MM.1S (cell line): ENCODE measurements at places on chromosomes 6 and 20.
A peak's percentile ranks its signal among the peaks of the same experiment; 100 is the strongest.

DNA sequence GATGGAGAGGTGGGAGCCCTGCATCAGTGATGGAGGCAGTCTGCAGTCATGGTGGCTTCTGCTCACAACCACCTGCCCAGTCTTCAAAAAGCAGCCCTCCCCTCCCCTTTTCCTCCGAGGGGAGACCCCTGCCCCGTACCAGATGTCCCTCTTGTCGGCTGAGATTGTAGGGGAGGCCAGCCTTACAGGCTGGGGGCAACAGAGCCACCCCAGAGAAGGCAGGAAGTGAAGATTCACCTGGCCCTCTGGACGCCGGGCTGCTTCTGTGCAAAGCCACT lies 4.5 kb downstream of the TNFRSF6B start:
- DNase-seq, result no peak

- DNase-seq, result no peak
These were observed 15.3 kb downstream of the RSPO4 start for GRCh38 chr20:986733-987355.

GRCh38 chr6:140130074-140130473 lies 755.6 kb upstream of the CITED2 start:
- no peak for DNase-seq

DNA sequence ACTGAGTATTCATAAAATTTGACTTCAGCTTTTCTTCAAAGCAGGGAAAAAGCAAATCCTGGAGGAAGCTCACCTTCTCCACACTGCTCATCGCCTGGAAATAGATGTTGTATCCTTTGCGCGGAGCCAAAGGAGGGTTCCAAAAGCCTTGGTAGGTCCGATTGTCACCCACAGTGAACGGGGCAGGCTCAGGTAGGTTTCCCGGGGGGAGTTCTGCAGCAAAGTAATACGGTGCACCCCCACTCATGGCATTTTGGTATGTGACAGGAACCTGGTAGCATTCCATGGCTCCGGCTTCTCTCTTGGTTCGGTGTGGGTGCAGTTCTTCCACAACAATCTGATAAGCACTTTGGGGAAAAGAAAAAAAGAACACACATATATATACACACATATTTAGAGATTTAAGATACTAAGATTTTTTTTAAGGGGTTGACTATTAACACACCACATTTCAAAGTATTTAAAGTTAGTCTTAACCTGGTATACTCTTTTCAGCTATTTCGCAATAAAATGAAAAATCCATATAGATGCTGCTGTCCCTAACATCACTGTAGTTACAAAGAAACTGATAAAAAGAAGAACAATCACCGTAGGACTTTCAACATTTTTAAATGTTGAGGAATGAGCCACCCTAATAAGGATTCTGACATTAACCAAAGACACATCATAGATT lies 166.7 kb upstream of the THEMIS start:
- no peak for DNase-seq

- no peak for DNase-seq
These were observed 87.0 kb downstream of the SERAC1 start for GRCh38 chr6:158080849-158081656.

GRCh38 chr6:147651249-147652063 lies 143.0 kb downstream of the SAMD5 start:
- DNase-seq, result no peak

- no peak for DNase-seq
These were observed 90.0 kb upstream of the RPS6KA2 start for GRCh38 chr6:166716910-166717617.

DNA sequence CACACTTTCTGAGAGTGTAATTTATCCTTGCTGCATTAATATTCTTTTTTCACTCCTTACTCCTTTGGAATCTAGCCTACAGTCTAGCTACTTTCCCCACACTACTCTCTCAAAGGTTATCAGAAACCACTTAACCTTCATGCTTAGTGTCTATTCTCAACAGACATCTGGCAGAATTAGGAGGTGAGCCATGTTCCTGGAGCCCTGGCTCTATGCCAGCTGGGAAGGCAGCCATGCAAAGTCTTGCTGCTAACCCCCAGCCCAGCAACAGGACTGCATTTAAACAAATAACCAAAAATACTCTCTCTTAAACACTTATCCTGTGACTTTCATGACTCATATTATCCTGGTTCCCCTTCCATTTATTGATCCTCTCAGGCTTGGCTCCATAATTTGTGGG lies 260.2 kb downstream of the BCKDHB start:
- no peak for DNase-seq

DNA sequence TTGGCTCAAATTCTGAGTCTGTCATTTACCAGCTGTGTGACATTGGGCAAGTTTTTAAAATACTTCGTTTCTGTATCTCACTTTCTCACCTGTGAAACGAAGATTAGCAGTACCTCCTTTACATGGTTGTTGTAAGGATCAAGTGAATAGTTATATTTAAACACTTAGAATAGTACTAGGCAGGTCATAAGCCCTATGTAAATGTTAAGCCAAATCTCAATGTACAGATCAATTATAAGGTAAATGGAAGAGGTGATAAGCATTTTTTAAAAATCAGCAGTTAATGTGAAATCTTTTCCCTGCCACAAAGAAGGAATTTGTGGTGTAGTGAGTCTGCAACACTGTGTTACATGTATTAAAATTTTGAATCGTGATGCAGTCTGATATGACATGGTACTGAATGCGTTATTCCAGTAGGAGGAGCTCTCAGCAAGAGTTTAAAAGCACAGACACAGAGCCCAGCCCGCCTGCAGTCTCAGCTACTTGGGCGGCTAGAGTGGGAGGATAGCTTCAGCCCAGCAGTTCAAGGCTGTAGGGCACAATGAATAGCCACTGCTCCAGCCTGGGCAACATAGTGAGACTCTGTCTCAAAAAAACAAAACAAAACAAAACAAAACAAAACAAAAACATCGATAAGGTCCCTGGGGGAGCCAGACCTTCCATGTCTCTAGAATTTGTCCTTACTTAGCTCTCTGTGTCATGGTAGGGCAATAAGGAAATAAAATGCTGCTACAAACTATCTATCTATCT lies 46.0 kb downstream of the GTF2H5 start:
- peak; percentile 63 for DNase-seq

GRCh38 chr6:29980511-29980910 lies 38.2 kb downstream of the HLA-A start:
- DNase-seq, result no peak

- no peak for DNase-seq
These were observed 10.6 kb downstream of the PRIM2 start for GRCh38 chr6:57328074-57328473.

- DNase-seq, result no peak
These were observed 140.2 kb upstream of the PHACTR1 start for GRCh38 chr6:12576389-12576788.
